Esophagus mucosa (tissue), 1 donor: ENCODE measurements at places on chromosomes 1 and 21. TPM values are rescaled to one million over a fixed set of nuclear protein-coding genes. Genes with fewer than 3 reads are reported as not detected.

The RCSD1 gene
- total RNA-seq = 2.4 TPM

The KANK4 gene
- total RNA-seq = not detected

The RXFP4 gene
- not detected for total RNA-seq

The GRHL3 gene
- total RNA-seq = 177 TPM

The CELA3B gene
- total RNA-seq = not detected

The SEC16B gene
- total RNA-seq = 1.4 TPM

The COQ8A gene
- total RNA-seq = 6.3 TPM

The PRDM16 gene
- total RNA-seq = 0.44 TPM

The COL18A1 gene
- total RNA-seq = 26.7 TPM

The TNFRSF9 gene
- total RNA-seq = 0.16 TPM

The AGPAT3 gene
- total RNA-seq = 49.1 TPM

The SPRR2G gene
- 0.68 TPM for total RNA-seq

The TMEM125 gene
- 10.8 TPM for total RNA-seq

The HMCN1 gene
- total RNA-seq = 1.9 TPM

The SLC45A3 gene
- total RNA-seq = 1.2 TPM

The MSH4 gene
- total RNA-seq = 0.36 TPM

The B3GALT2 gene
- 0.04 TPM for total RNA-seq

The ARMH1 gene
- total RNA-seq = not detected

The CCDC28B gene
- 1.1 TPM for total RNA-seq

The TMEM52 gene
- total RNA-seq = 0.32 TPM

The F11R gene
- 137 TPM for total RNA-seq

The LAMB3 gene
- 76.7 TPM for total RNA-seq

The SPATA45 gene
- total RNA-seq = not detected

The TNFRSF18 gene
- 16.3 TPM for total RNA-seq

The C1QB gene
- total RNA-seq = 14.4 TPM

The CCDC185 gene
- total RNA-seq = 0.24 TPM

The TMPRSS15 gene
- not detected for total RNA-seq

The CERS2 gene
- 49.8 TPM for total RNA-seq

The PRKACB gene
- total RNA-seq = 13.4 TPM

The C1orf141 gene
- not detected for total RNA-seq

The CDCP2 gene
- total RNA-seq = not detected

The MAN1A2 gene
- 26.5 TPM for total RNA-seq

The ST6GALNAC5 gene
- 0.96 TPM for total RNA-seq

The LIN28A gene
- total RNA-seq = not detected

The COL6A2 gene
- total RNA-seq = 20.5 TPM

The ERICH3 gene
- not detected for total RNA-seq

The OVAAL gene
- not detected for total RNA-seq

The GBP5 gene
- 1.2 TPM for total RNA-seq

The TSACC gene
- total RNA-seq = 0.80 TPM

The AGL gene
- 17.4 TPM for total RNA-seq

The HAO2 gene
- total RNA-seq = not detected

The TRIM63 gene
- not detected for total RNA-seq

The TOR3A gene
- 13.4 TPM for total RNA-seq

The HFM1 gene
- 0.08 TPM for total RNA-seq

The NOS1AP gene
- 1.4 TPM for total RNA-seq

The IGSF3 gene
- total RNA-seq = 55.4 TPM

The NTMT2 gene
- not detected for total RNA-seq

The IVL gene
- 145 TPM for total RNA-seq

The PMF1 gene
- total RNA-seq = 44.3 TPM
